ENCODE measurements at places on chromosomes 3 and 15. TPM values are rescaled to one million over a fixed set of nuclear protein-coding genes. Genes with fewer than 3 reads are reported as not detected.

DNA sequence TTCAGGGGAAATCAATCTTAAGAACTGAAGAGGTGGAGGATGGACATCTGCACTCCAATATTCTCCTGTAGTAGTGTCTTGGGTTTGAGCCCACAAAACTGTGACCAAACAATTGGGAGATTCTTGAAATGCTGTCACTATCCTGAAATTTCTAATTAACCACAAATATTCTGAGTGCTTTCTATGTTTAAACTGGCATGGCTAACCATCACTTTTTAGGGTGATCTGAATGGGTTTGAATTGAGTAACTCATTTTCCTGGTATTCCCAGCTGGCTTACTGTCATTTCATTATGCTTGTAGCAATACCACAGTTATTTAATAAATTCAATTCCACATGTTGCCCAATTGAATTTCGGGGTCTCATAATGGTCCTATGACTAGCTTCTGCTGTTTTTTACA is 216.9 kb upstream of the DCBLD2 start:
- no peak for DNase-seq

DNA sequence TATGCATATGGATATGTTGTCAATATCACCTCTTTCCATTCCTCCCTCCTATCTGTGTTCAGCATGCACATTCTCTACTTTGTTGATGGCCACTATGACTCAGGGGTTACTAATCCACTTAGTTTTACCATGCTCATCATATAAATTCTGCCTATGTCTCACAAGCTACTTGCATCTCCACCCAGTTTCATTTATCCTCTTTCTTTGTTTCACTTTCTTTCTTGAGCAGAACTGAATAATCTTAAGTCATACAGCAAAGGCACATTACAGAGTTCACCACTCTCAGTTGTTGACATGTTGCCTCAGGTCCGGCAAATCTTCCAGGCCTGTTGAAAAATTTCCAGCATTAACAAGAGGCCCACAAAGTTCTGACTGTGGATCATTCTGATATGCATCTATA is 71.5 kb downstream of the SSR3 start:
- peak; percentile 10 for DNase-seq

DNA sequence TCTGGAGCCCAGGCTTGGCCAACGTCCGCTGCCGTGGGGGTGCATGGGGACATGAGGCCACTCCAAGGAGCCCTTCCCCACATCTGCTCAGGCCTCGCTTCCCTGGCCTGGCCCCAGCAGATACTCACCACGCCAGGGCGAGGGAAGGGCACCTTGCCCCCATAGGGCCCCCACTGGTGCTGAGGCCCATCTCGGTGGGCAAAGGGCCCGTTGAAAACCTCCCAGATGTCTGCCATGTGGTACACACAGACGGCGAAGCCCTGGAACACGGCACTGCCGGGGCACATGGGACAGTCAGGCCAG is 4.7 kb downstream of the SEMA3G start:
- DNase-seq, result no peak

DNA sequence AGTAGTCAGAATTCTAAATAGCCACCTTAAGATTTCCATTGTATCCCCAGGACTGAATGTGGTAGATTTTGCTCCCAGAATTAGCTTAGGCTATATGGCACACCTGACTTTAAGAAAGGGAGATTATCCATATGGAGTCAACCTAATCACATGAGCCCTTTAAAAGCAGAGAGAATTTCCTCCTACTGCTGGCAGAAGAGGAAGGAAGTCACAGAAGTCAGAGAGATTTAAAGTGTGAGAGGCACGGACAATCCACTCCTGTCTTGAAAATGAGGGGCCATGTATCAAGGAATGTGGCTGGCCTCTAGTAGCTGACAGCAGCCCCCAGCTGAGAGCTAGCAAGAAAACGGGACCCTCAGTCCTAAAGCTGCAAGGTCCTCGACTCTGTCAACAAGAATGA is 26.8 kb downstream of the LRRC31 start:
- no peak for DNase-seq

DNA sequence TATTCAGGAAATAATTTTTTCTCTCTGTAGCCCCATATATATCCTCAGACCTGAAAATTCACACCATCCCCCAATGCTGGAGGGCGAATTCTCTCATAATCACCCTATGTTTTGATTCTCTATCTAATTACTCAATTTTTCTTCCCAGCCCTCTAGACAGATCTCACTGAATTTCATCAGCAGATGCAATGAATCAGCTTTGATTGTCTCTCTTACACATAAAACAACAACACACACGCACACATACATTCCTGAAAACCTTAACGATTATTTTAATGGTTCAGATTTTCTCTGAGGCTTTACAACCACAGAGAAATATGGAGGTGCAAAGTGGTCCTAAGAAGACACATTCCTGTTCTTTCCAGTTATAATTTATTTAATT is 11.1 kb downstream of the RBMS3 start:
- no peak for DNase-seq

DNA sequence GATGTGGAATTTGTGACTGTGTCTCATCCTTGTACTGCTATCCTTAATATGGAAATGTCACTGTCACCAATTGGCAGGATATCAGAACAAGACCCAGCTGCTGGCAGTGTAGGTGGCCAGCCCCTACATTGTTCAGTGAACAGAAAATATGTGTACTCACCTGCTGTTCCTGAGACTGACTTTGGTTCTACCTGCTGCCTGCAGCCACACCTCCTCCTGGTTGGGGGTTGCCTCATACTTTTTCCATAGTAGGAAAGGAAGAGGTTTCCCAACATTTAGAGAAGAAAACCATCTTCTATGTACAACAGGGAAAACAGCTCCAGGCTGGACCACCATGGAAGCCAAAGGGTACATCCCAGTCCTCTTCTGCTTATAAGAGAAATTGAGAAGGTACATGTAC is 35.9 kb downstream of the SLC12A1 start:
- DNase-seq, result no peak

GRCh38 chr3:53675942-53676341 is 170.3 kb downstream of the CHDH start:
- no peak for DNase-seq

DNA sequence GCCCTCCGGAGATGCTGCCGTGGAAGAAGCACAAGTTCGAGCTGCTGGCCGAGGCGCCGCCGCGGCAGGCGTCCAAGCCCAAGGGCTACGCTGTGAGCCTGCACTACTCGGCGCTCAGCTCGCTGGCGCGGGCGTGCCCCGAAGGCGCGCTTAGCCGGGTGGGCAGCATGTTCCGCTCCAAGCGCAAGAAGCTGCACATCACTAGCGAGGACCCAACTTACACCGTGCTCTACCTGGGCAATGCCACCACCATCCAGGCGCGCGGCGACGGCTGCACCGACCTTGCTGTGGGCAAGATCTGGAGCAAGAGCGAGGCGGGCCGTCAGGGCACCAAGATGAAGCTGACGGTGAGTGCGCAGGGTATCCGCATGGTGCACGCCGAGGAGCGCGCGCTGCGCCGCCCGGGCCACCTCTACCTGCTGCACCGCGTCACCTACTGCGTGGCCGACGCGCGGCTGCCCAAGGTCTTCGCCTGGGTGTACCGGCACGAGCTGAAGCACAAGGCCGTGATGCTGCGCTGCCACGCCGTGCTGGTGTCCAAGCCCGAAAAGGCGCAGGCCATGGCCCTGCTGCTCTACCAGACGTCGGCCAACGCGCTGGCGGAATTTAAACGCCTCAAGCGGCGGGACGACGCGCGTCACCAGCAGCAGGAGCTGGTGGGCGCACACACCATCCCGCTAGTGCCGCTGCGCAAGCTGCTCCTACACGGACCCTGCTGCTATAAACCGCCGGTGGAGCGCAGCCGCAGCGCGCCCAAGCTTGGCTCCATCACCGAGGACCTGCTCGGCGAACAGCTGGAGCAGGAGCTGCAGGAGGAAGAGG is 1.3 kb downstream of the FAM43A start:
- peak; percentile 27 for DNase-seq

- no peak for DNase-seq
Observed at GRCh38 chr3:42700366-42701288, 2.0 kb downstream of the HHATL start.

- no peak for DNase-seq
Observed at GRCh38 chr15:41975669-41976068, 3.3 kb upstream of the EHD4 start.

GRCh38 chr3:171255236-171255806 is 204.9 kb downstream of the TNIK start:
- no peak for DNase-seq

DNA sequence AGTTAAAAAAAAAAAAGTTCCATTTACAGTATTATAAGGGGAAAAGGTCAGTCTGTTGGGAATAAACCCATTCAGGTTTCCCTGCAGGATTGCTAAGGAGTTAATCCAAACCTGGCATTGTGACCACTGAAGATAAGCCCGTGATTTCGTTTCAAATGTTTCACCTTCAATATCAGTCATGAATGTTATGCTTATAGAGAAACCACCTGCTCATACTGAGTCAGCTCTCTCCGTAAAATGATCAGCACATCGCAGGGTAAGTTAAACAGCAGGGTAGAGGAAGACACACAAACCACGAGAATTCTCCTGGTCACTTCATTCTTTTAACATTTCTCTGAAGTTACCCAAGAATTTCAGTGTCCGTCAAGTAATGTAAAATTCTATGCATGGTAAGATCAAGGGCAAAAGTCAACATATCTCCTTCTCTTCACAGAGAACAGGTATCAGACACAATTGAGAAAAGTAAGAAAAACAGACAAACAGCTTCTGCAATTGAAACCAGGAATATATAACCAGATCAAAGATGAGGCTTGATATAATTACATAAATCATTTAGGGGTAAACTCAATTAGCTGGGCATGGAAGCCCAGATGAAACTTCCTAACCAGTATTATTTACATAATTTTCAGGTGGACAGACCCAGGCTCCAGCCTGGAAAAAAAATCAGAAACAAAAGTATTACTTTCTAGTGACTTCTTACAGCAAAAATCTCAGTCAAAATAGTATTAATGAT is 67.6 kb upstream of the ARHGEF3 start:
- DNase-seq, result no peak

- no peak for DNase-seq
Observed at GRCh38 chr15:66941791-66942190, 123.6 kb upstream of the SMAD3 start.

DNA sequence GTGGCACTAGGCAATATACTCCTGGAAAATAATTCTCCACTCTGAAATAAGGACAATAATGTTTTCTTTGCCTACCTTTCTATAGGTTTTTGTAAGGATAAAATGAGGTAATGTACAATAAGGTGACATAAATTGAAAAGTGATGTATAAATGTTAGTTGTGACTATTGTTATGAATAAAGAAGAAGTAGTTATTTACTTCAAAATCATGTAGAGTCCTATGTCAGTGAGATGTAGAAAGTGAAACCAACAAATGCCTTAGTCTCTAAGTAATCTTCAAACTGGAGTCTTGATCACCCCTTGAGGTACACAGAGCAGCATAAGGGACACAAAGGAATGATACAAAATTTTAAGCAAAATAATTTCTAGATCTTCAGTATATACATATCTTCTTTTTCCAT is 60.3 kb upstream of the TP63 start:
- no peak for DNase-seq

DNA sequence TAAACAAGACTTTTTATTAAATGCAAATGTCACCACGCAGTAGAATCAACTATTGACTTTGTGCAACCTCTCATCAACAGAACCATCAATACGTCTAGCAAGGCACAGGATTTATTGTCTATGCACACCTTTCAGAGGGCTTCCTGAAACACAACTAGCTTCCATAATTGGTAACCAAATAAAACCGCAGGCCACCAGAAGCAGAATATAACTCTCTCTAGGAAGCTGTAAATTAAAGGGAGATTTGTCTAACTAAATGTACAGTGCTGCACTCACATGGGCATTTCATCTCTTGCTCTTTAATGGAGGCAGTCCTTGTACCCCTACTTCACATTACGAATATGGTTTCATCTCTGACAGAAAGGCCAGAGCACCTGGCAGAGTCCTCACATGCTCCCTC is 93.0 kb downstream of the FHIT start:
- no peak for DNase-seq

GRCh38 chr3:134707908-134708597 is 57.2 kb upstream of the KY start:
- DNase-seq, result no peak

DNA sequence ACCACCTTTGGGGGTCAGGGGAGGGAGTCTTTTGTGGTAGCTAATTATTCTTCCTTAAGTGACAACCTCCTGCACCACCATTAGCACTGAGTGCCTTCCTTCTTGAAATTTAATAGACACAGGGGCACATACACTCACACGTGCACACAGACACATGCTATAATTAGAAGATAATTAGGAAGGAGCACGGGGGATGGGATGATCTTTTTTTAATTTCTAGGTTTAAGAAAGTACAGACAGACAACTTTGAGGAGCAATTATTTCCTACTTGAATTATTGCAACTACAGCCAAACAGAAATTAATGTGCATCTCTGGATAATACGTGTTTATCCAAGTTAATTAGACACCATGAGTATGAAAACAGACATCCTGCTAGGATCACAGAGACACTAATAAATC is 44.8 kb upstream of the GUCA1C start:
- no peak for DNase-seq

- no peak for DNase-seq
Observed at GRCh38 chr15:41124058-41124457, 8.0 kb upstream of the INO80 start.

DNA sequence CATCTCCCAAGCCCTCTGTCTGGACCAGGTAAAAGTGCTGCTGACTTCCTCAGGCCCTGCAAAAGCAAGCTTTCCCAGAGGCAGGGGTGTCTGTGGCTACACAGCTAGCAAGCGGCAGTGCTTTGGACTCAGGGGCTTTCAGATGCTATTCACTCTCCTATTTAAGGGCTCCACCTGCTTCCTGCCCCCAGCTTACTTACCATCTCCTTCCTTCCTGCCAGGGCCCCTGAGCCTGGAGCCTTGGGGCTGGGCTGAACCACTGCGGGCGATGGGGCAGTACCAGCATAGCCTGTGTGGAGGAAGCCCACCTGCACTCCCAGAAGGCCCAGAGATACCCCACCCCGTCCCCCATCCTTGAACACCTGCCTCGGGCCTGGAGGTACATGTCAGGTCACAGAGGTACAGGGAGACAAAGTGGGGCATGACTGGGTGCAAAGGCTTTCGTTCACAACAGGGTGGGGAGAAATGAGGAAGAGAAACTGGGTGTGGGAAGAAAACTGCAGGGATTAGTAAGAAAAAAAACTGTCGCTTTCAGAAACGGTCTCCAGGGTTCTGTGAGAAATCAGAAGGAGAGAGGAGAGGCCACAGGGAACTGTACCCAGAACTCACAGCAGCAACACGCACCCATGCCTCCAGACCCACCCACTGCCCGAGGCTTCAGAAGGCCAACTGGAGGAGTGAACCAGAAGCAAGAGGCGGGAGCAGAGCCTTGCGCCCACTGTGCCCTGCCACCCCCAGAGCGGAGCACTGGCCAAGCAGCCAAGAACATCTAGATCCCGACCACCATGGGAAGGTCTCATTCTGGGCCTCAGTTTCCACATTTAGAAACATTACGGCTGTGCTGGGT is 49.5 kb downstream of the CCDC12 start:
- DNase-seq, result peak; percentile 37

GRCh38 chr3:156102267-156102931 is 18.0 kb upstream of the KCNAB1 start:
- DNase-seq, result no peak

GRCh38 chr3:80994085-80994665 is 767.3 kb downstream of the GBE1 start:
- no peak for DNase-seq

GRCh38 chr15:80275961-80276360 is 23.9 kb upstream of the CTXND1 start:
- no peak for DNase-seq

The GRM7 gene
- total RNA-seq, result not detected

The GOLGA8G gene
- total RNA-seq, result not detected

The LMAN1L gene
- total RNA-seq, result not detected

The TRPC1 gene
- 2.4 TPM for total RNA-seq

The SH3GL3 gene
- not detected for total RNA-seq

The MKRN3 gene
- total RNA-seq, result 1.3 TPM

The ANKDD1A gene
- 3.4 TPM for total RNA-seq
